NCI-H524 (cell line): ENCODE measurements at places on chromosomes 4 and X.
A peak's percentile ranks its signal among the peaks of the same experiment; 100 is the strongest.

DNA sequence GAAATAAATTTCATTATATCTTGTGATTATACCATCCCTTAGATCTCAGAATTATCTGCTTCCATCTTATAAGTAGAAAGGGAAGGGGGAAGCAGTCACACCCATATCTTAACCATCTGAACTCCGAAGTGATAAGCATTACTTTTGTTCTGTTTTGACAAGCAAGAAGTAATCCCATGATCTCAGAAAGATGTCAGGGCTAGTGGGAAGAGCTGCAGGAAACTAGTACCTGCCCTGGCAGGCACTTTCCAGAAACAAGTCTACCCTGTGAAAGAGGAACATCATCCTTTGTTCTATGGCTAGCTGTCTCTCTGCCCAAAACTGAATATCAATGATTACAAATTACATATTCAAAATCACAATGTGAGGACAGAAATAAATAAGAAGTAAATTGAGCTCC lies 244.4 kb downstream of the SPOCK3 start:
- no peak for DNase-seq

- DNase-seq: no peak
Observed at GRCh38 chrX:39174772-39175417, 373.6 kb downstream of the MID1IP1 start.

- DNase-seq: no peak
Observed at GRCh38 chrX:139739138-139739537, 31.2 kb upstream of the MCF2 start.

DNA sequence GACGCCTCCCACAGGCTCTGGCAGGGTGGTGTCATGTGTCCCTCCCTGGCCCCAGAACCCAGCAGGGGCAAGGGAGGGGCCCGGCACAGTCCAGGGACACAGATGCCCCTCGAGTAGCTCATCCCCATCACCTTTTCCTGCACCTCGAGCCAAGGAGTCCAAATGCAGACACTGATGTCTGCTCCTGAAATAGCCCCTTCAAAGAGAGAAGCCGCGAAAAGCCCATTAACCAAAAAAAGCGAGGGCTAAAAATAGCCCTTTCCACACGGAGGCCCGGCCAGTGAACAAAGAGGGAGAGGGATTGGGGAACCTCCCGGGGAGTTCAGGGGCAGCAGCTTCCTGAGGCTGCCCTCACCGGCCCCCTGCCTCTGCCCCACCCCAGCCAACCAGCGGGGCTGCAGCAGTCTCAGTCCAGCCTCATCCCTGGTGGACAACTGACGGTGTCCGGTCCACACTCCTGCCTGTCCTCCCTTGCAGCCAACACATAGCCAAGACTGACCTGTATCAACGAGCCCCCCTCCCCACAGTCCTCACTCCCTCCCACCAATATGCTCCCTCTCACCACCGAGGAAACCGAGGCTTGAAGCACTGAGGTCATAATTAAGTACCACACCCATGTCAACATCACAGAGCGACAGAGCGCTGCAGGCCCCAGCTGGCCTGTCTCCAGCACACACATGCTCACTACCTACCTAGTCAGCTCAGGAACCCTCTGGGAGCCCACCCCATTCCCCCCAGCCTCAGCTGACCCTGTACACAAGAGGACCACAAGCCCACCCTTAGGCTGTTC lies 23.9 kb downstream of the WDR1 start:
- no peak for DNase-seq

GRCh38 chr4:138766332-138766731 lies 249.2 kb upstream of the NOCT start:
- DNase-seq: no peak

- DNase-seq: no peak
Observed at GRCh38 chr4:119638359-119638758, 9.8 kb upstream of the PDE5A start.

DNA sequence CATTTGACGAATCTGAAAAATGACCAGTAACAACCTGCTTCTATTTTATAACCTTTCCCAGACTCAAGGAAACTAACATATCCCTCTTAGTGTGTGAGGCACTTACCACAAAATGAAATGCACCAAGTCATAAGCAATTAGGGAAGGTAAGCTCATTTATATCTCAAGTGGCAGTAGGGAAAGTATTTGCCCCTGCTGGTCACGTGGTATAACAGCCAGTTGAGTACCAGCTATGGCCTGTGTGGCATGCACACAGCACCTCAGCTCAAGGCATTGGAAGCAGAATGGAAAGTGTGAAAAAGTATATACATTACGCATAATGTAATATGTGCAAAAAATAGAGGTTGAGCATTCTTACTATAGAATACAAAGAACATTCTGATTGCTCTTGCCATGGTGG lies 178.3 kb upstream of the GYPA start:
- no peak for DNase-seq

- DNase-seq: no peak
Observed at GRCh38 chrX:55659931-55660330, 36.7 kb downstream of the FOXR2 start.

DNA sequence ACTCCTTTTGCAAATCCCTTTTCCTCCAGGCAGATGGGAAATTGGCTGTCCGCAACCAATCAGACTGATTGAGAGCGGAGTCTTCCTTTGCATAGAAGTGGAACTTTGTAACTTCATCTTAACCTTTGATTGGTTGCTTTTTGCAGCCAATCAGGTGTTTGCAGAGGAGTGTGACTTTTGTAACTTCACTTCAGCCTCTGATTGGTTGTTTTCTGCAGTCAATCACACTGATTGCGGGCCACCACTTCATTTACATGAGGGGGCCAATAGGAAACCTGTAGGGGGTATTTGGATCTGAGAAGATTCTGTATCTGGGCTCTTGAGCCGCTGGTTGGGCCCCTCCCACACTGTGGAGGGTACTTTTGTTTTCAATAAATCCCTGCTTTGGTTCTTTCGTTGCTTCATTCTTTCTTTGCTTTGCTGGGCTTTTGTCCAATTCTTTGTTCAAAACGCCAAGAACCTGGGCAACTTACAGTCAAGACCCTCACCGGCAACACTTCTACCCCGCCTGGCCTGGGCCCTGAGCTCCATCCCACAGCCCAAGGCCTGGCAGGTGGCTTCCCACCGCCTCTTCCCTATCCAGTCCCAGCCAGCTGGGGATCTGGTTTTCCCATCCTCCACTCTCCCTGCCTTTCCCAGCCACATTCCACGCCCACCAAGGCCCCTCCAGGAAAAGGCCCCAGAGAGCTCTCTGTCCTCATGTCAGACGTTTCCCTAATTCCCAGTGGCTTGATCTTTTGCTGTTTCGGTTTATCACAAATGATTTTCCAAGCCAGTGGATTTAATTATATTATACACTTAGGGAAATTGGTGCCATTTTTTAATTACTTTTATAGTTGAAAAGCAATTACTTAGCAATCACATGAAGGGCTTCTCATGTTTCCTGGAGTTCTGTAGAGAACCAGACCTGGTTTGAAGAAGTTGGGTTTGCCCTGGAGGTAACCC lies 110.2 kb upstream of the STX18 start:
- no peak for DNase-seq

DNA sequence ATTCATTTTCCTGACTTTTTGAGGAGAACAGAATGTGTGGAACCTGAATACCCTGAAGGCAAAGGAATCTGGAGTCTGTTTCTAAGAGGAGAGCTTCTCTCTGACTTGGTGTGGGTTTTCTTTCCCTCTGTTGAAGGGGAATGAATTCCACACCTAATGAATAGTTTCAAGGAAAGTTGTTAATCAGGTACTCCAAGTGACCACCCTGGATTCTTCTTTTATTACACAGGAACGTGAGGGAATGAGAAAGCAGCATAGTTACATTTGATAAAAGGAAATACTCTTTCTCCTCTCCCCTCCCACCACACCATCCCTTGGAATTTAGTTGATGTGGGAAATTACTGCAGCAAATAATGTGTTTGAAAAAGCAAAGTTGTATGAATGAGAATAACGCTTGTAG lies 29.7 kb downstream of the SLIT2 start:
- DNase-seq: no peak

DNA sequence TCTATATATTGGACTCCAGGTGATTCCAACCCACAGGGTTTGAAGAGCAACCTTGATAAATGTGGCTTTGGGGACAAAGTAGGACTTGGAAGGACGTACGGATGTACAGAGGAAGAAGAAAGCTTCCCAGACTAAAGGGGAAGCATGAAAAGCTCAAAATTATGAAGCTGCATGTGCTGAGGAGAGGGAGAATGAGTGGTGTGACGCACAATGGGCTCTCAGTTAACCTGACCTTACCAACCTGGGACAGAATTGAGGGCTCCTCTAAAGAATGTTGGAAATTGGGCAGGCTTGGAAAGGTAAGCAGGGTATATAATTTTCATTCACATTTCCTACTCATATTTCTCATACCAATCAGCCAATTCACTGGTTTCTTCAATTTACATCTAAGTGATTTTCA lies 10.5 kb upstream of the TIGD2 start:
- DNase-seq: no peak

GRCh38 chrX:41677183-41678060 lies 11.4 kb upstream of the GPR34 start:
- no peak for DNase-seq

DNA sequence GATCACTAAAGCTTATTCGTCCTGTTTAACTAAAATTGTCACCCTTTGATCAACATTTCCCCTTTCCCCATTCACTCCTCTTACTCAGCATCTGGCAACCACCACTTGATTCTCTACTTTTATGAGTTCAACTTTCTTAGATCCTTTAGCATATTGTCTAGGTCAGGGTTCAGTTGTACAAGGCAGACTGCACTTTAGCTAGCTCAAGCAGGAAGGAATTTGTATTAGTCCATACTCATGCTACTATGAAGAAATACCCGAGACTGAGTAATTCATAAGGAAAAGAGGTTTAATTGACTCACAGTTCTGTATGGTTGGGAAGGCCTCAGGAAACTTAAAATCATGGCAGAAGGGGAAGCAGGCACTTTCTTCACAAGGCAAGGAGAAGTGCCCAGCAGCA lies 44.3 kb downstream of the TASL start:
- no peak for DNase-seq

DNA sequence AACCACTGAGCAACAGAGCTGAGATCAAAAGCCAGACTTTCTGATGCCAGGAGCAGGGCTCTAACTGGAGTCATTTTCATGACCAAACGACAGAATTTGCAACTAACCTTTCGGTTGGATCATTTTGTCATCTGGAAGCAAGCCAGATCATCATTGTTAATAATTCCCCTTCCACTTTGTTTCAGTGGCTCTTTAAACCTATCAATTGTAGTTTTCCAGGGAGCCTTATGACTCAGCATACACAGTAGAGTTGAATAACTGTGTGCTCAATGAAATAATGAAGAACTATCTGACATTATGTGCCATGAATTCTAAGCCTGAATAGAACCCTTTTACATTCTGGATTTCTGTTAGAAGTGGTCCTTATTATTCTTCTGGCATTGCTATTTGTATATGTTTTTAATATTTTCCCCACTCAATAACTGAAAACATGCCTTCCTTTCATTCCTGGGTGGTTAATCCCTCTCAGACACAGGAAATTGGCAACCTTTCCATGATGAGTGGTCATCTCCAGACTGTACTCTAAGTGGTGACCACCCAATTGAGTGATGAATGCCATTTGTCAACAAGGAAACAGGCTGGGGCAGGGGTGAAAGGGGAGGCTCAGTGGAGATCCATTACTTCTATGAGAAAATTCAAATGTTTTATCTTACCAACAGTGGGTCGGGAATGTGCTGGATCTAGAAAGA lies 431.8 kb downstream of the BCOR start:
- DNase-seq: no peak

GRCh38 chr4:115228851-115229250 lies 115.4 kb upstream of the NDST4 start:
- DNase-seq: no peak

GRCh38 chr4:54863571-54864255 lies 206.0 kb downstream of the KIT start:
- no peak for DNase-seq

GRCh38 chr4:86908251-86908657 lies 16.0 kb upstream of the C4orf36 start:
- peak; percentile 49 for DNase-seq

DNA sequence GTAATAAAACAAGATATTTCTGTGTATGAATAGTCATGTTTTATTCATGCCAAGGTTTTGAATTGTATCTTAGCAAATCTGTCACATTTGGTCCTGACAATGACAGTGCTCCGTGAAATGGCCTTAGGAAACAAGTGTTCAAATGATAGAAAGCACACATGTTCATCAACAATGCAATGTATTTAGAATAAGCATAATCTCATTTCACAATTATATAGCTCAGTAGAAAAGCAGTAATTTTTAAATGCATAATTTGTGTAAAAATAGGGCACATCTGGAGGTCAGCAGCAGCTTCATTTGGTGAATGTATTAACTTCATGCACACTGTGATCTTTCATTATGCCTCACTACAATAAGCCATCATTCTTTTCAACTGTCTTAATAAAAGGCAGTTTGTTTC lies 380.4 kb downstream of the GPM6A start:
- no peak for DNase-seq
